ENCODE measurements at places on chromosomes 2 and 18. TPM values are rescaled to one million over a fixed set of nuclear protein-coding genes. Genes with fewer than 3 reads are reported as not detected.

The PROKR1 gene
- not detected for total RNA-seq

The TYW5 gene
- 7.1 TPM for total RNA-seq

The FAM110C gene
- 0.13 TPM for total RNA-seq

- no peak for DNase-seq
Observed at GRCh38 chr2:164967781-164968228, 12.5 kb upstream of the SLC38A11 start.

DNA sequence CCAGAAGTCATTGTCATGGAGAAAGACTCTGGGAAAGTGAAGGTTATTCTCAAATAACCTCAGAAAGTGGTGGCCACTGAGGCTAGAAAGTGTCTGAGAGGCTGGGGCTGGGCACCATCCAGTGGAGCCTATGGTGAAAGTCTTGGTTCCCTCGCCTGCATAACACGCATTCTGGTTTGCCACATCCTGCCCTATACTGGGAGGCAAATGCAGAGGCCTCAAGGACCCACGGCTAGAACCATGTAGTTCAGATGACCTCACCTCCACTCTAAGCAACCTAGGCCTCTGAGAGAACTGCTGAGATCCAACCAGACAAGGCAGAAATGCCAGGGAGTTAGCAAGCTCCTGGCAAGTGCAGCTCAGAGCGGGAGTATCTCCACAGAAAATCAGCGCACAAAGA lies 5.1 kb downstream of the ITGB6 start:
- no peak for DNase-seq

- no peak for DNase-seq
Observed at GRCh38 chr2:212665948-212666347, 127.3 kb upstream of the ERBB4 start.

GRCh38 chr18:35998967-35999366 lies 26.5 kb downstream of the RMP24 start:
- no peak for DNase-seq

GRCh38 chr2:190835303-190835930 lies 45.2 kb upstream of the GLS start:
- no peak for DNase-seq

- no peak for DNase-seq
Observed at GRCh38 chr18:23921716-23922285, 92.8 kb upstream of the TTC39C start.

GRCh38 chr2:88258208-88258607 lies 88.1 kb downstream of the THNSL2 start:
- no peak for DNase-seq

GRCh38 chr18:28494151-28494550 lies 317.2 kb upstream of the CDH2 start:
- no peak for DNase-seq

DNA sequence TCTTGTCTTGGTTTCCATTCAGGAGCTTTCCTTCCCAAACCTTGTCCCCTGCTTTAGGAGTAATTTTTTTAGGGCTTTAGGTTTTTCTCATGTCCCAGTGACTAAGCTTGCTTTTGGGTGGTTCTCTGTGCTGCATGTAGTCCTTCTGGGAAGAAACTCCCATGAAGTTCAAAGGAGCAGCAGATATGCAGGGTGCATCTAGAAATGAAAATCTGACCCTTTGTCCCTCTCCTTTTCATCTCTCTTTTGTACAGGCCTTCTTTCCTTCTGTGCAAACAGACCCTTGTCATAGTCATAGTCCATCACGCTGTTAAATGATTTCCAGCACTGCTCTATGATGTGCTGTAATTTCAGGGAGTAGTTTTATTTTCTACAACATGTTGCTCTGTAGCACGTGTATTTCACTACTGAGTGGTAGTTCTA lies 20.4 kb downstream of the FMNL2 start:
- DNase-seq, result no peak

GRCh38 chr2:237160271-237160919 lies 74.7 kb downstream of the COPS8 start:
- DNase-seq, result no peak

GRCh38 chr2:47309952-47310800 lies 92.8 kb upstream of the MSH2 start:
- no peak for DNase-seq

- DNase-seq, result no peak
Observed at GRCh38 chr2:120438301-120439066, 92.5 kb downstream of the INHBB start.

DNA sequence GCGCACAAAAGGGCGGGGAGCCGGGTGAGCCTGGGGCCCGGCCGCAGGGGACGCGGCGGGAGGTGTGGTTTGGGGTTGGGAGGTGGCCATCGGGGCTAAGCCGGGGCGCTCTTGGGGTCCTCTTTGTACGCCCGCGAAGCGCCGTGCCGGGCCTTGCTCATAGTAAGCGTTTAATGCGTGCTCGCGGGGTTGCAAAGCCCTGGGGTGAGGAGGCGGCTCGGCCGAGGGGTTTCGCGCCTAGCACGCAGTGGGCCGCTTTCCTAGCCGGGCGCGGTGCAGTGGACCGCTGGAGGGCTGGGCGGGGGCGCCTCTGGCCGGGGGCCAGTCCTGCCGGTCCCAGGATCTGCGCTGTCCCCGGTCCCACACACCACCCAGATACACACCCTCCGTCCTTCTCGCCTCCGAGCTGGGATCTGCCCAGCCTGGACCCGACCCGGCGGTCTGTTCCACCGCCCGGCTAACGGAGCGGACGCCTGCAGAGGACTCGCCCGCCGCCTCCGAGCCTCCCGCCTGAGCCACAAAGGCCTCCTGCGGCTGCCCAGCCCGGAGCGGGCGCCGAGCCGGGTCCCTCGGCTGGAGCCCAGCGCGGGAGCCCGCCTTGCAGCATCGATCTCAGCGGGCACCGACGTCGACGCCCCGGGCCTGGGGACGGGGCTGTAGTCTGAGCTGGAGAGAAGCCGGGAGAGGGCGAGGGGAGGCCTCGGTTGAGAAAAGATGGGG lies 564 bp downstream of the DPYSL5 start:
- no peak for DNase-seq

DNA sequence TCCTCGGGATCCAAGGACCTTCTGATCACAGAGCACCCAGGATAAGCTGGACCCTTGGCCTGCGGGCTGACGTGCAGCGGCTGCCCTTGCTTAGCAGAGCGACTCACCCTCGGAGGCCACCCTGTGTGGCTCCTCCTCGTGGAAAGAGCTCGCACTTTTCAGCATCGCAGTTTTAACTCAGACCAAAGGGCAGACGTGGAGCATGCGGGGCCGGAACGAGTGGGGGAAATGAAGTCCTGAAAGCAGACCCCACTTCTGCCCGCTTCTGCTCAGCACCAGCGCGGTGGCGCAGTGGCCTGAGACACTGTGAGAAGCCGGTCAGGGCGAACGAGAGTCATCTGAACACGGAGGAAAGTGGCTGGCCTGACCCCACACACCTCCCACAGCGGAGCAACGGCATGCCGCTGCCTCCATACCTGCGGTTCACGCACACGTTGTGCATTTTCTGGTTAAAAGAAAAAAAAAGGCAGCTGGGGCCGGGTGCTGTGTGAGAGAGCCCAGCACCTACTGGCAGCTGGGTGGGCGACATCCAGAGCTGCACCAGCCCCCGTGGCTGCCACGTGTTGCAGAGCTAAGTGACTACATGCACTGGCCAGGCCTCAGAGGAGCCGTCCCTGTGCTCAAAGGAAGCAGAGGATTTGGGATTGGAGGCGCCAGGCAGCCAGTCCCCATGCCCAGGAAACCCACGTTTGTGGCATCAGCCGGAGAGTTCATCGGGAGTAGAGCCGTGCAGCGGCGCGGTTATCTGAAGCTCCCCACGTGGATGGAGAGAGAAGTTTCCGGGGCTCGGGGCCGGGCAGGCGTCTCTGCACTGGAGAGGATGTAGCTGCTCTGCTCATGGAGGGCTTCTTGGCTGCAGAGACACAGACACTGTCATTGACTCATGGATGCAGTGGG lies 89.7 kb downstream of the USP40 start:
- no peak for DNase-seq

- no peak for DNase-seq
Observed at GRCh38 chr18:63936932-63937393, 12.1 kb upstream of the HMSD start.
